ENCODE measurements at places on chromosomes 16 and 17.
A peak's percentile ranks its signal among the peaks of the same experiment; 100 is the strongest.

- DNase-seq, result no peak
Observed at GRCh38 chr17:28937044-28937729, 14.1 kb downstream of the PHF12 start.

- DNase-seq, result peak; percentile 40
Observed at GRCh38 chr17:36641877-36642845, 40.8 kb downstream of the MRM1 start.

DNA sequence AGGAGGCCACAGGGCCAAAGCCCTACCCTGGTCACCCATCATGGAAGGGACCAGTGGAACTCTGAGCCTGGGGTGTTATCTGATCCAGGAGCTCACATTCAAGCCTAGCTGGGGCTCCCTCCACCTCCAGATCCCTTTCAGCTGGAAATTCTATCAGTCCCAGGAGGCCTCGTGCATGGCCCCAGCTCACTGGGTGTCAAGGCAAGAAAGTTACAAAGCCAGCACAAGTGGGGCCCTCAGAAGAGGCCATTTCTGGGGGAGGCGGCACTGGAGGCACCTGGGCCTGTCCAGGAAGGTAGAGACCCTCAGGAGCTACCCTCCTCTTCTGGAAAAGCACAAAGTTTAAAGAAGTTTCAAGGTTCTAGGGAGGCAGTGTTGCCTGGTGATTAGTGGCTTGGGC is 4.8 kb downstream of the CA7 start:
- DNase-seq, result no peak

- DNase-seq, result no peak
Observed at GRCh38 chr16:48188449-48189102, 32.8 kb upstream of the ABCC12 start.

DNA sequence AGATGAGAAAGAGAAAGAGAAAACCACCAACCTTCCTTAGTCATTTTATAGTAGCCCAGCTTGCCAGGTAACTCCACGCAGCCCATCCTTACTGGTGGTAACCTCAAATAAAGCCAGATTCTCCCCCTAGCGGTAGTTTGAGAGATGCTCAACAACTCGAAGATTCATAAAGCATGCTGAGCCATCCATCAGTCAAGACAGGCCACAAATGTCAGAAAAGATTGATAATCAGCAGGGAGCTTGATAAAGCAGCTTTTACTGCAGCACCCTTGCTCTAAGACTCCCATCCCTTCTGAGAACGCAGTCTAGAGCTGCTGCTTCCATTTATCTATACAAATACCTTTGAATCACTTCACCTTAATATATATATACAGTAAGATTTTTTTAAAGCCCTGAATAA is 451.5 kb upstream of the HSBP1 start:
- DNase-seq, result peak; percentile 28

DNA sequence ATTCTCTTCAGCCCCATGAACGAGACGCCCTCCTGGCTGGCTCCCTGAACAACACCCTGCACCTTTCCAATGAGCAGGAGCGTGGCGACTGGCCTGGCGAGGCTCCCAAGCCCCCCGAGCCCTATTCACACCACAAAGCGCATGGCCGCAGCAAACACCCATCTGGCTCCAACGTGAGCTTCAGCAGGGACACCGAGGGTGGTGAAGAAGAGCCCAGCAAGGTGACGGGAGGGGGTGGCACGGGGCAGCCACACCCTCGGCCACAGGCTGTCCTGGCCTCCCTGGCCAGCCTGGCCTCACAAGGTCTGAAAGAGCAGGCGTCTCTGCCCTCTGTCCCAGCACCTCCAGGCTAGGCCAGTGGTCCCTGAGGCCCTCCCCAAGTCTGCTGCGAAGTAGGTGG is 23.7 kb downstream of the CASKIN2 start:
- no peak for DNase-seq

- peak; percentile 73 for DNase-seq
Observed at GRCh38 chr16:81429045-81429521, 15.5 kb upstream of the CMIP start.

GRCh38 chr17:43832168-43832975 is 574 bp downstream of the MPP3 start:
- DNase-seq, result peak; percentile 93

DNA sequence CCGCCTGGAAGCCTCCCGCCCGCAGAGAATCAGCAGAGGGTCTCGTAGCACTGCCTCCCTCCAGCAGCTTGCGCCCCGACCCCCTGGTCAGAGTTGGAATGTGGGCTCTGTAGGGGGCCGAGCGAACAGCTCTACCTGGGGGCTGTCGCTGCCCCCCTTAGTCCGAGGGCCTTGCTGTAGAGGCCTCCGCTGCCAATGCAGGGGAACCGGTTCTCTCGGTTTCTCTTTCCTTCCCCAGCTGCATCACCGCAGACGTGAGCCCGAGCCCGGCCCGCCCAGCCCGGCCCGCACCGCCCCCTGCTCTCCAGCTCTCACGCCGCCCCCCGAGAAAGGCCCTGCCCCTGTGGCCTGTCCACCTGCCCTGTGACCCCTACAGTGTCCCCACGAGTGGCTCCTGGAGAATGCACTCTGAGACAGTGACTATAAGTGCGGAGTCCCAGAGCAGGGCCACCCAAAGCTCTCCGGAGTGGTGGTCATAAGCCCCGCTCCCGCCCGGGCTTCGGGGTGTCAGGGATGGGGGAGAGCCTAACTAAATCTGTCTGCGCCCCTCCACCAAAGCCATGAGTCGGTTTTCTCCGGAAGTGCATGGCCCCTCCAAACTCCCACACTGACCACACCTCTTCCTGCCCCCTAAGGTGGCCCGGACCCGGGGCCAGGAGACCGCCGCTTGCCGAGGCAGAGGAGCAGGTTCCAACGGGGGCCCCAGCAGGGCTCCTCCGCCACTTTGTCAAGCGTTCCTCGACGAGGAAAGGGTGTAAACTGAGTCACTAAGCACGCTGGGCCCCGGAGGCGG is 1.7 kb downstream of the ARHGAP27 start:
- peak; percentile 64 for DNase-seq

GRCh38 chr16:2214719-2214968 is at the start of gene PGP:
TSS of gene PGP (minus strand) at chr16:2214840. CDS start at chr16:2214777, 63 bp downstream.
- no peak for DNase-seq

DNA sequence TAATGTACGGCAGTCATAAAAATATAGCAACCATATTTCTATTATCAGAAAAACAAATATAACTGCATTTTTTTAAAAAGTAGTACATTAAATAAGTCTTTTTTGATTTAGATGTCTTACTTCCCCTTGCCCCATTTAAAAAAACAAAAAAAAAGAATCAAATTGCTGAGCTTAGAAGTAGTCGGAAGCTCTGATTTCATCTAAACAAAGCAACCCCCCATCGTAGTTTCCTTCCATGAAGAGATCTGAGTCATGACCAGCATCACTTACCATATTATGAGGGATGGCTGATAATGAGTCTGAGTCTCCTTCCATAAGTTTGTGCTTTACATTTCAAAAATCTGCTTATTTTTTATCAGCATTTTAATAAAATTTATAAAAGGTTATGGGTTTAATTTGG is 86.2 kb downstream of the ITFG1 start:
- DNase-seq, result no peak

DNA sequence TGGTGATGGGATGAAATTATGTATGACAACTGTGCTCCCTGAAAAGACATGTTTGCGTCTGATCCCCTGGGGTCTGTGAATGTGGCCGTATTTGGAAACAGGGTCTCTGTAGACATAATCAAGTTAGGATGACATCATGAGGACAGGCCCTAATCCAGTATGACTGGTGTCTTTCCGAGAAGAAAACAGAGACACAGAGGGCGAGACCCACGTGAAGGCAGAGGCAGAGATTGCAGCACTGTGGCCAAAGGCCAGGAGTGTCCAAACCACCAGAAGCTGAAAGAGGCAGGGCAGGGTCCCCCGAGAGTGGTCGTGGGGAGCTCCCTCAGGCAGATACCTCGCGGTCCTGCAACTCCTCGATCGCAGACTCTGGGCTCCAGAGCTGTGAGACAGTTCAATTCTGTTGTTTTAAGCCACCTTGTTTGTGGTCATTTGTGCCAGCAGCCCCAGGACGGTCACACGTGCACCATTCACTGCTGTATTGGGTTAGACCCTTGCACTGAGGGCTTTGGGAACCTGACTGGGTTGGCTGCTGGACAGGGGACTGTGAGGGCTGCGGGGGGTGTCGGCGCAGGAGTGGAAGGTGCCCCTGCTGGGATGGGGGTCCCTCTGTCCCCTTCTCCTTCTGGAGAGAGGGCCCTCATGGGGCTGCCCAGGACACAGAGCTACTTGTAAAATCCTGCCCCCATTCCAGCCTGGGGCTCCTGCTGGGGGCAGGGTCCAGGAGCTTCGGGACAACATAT is 27.7 kb downstream of the METRNL start:
- no peak for DNase-seq

DNA sequence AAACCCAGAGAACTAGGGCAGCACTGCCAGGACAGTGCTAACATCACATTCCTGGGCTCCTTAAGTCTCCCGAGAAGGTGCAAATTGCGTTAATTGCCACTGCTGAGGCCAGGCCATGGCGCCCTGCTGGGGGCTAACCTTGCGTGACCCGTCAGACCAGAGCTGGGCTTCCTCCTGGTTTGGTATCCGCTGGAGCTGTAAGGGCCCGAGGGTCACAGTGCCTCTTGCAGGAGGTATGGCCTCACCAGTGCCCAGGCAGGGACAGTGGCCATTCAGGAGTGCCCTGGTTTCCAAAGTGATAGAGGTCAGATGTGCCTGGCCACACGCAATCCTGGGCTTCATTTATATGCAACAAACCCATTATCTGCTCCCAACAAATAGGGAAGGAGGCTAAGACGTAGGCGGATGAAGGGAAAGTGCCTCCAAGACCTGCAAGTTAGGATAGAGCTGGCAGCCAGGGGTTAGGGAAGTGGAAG is 17.7 kb upstream of the ADCY9 start:
- DNase-seq, result no peak

- DNase-seq, result peak; percentile 45
Observed at GRCh38 chr16:70577256-70577698, 53.7 kb downstream of the SF3B3 start.

- no peak for DNase-seq
Observed at GRCh38 chr17:32541640-32542039, 54.8 kb downstream of the CDK5R1 start.
